ENCODE measurements at places on chromosomes 3 and 15. TPM values are rescaled to one million over a fixed set of nuclear protein-coding genes. Genes with fewer than 3 reads are reported as not detected.

Gene ZNF620
- total RNA-seq, result 0.83 TPM

Gene ITGB5
- 842 TPM for total RNA-seq

Gene PLS1
- total RNA-seq, result 1.7 TPM

Gene ZNF502
- 3.9 TPM for total RNA-seq

All from smooth muscle cell of the pulmonary artery (primary cell).